Activated CD4-positive, alpha-beta T cell treated with anti-CD3 and anti-CD28 coated beads, Interleukin-10, Interleukin-2, amounts not matched to agents 100 ng/mL and 50 ng/mL, durations not matched to agents 16 hours and 8 hours (primary cell): ENCODE measurements at places on chromosomes 11 and 22.

- DNase-seq: peak; percentile 28
Measured at GRCh38 chr22:45009606-45010531, at the start of gene PHF21B. Gene PHF21B, minus strand, starts transcription at chr22:45010005. Its CDS starts 456 bp downstream, at chr22:45009549.

DNA sequence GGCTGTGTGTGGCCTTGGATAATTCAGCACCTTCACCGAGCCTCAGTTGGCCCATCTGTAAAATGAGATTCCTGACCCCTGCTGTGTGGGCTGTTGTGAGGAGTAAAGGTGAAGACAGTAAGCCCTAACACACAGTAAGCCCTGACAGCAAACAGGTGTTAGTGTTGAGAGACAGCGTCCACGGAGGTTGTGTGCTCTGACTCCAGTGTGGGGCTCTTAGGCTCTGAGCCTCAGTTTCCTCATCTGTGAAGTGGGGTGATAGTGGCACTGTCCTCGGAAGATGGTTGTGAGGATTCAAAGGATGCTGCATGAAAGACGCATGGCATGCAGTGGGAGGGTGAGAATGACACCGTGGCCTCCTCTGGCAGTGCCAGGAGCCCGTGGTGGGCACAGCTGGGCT lies 14.2 kb downstream of the DPP3 start:
- DNase-seq: no peak

DNA sequence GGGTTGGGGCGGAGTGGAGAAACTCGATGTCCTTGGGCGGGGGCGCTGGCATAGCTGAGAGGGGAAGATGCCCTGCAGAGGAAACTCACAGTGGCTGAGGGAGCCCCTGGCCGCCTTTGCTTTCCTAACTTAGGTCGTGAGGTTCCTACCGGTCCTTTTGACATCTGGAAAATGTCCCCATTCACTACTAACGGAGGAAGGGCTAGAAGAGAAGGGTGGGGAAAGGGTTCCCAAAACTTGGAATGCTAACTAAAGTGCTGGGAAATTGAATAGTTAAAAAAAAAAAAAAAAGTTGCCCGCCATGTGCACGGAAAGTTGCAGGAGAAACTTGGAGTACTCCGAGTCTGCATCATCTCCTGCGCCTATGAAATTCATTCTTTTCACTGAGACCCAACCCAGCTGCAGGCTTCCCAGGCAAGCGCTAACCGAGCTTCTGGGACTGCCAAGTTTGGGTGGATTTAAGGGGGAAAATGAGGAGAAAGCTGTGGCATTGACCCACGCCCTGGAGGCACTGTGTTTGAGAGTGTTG lies 796 bp downstream of the TIMP3 start:
- DNase-seq: no peak

DNA sequence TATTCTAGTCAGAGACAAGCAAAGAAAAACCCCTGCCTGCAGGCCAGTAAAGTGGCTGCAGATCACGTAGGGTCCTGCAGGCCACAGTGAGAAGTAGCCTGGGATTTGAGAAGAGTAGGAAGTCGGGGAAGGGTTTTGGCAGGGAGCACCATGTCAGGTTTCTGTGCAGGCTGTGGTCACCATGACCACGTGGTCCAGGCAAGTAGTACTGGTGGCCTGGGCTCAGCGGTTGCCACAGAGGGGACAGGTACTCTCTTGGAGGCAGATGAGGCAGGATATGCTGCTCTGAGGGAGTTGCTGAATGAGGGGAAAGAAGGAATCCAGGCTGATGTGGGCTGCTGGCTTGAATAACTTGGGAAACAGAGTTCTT lies 46.5 kb downstream of the PISD start:
- no peak for DNase-seq

DNA sequence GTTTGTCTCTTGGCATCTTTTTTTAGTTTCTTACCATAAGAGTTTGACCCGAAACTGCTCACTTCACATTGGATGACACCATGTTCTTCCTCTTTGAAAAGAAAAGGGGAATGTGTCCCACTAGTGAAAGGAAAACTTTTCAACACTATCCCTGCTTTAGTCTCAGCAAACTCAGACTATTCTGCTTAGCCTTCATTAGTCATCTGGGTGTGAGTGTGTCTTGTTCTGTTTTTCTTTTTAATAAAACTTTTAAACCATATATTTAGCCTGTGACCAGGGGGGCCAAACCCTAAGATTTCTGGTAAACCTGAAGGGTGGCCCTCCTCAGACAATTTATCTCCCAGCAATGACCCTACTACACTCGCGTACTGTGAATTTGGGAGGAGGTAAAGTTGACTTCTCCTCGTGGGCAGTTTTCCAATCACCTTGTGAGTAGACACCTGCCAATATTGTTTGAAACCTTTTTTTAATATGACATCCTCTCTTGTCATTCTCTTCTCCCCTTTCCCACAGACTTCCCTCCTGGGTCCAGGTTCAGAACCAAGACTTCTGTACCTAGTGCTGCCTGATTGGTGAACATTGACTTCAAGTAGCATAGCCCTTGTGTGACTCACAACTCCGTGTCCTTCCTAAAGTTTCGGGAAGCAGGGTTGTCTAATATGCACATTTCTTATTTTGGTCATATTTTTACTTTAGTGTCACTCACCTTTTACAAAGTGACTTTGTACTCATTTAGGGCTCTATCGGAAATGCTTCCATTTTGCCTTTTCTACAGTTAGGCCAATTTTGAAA lies 39.9 kb downstream of the DBX1 start:
- DNase-seq: no peak

DNA sequence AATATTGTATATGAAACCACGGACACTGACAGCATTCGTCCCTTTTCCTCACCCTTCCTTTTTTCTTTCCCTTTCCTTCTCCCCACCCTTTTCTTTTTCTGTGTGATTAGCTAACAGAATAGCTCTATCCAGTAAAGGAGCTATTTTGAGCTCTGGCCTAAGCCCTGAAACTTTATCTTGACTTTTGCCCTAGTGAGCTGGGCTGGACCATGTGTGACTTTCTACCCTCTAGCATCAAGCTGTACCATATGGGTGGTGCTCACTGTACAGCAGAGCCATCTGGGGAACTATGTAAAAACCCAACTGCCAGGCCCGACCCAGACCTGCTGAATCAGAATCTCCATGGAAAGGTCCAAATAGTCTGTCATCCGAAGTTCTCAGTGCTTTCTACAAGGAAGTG lies 21.9 kb upstream of the PANX1 start:
- DNase-seq: no peak

GRCh38 chr11:6813656-6814055 lies 14.2 kb upstream of the OR6A2 start:
- no peak for DNase-seq

GRCh38 chr11:96782632-96783031 lies 392.8 kb downstream of the JRKL start:
- no peak for DNase-seq

- no peak for DNase-seq
Measured at GRCh38 chr11:9660886-9661285, 3.0 kb upstream of the SWAP70 start.
